ENCODE measurements at places on chromosomes 7 and 10. TPM values are rescaled to one million over a fixed set of nuclear protein-coding genes. Genes with fewer than 3 reads are reported as not detected.

TAS2R4 gene
- 2.3 TPM for total RNA-seq

FAM25A gene
- not detected for total RNA-seq

HECW1 gene
- total RNA-seq, result 1.2 TPM

CALHM1 gene
- total RNA-seq, result not detected

DTX2 gene
- 91.6 TPM for total RNA-seq

TRIM24 gene
- total RNA-seq, result 21.2 TPM

SPDYE2 gene
- not detected for total RNA-seq

IFIT5 gene
- total RNA-seq, result 19.1 TPM

GRCh38 chr7:1675036-1675671 is 5.1 kb downstream of the ELFN1 start:
- DNase-seq, result peak; percentile 16

DNA sequence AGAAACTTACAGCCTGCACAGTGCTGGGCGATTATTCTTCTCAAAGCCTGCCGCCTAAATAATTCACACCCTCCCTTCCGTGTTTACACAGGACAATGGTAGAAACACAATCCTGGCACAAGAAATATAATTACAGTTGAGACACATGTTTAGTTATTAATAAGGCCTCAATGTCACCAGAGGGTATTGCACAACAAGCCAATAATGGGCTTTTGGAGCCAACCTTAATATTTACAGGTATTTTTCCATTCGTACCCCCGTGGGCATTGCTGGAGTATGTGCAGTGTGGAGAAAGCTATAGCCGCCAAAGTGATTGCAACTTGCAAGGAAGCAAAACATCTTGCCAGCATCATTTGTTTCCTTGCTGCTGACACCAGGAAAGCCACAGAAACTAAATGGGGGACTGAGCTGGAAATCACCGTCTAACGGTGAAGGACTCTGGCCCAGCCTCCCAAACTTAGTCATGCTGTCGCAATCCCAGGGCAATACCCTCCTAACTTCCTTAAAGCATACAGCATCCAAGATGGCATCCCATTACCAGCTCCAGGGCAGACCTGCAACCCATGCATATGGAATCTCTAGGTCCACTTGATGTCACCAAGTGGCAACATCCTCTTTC is 8.6 kb downstream of the CALN1 start:
- DNase-seq, result no peak

DNA sequence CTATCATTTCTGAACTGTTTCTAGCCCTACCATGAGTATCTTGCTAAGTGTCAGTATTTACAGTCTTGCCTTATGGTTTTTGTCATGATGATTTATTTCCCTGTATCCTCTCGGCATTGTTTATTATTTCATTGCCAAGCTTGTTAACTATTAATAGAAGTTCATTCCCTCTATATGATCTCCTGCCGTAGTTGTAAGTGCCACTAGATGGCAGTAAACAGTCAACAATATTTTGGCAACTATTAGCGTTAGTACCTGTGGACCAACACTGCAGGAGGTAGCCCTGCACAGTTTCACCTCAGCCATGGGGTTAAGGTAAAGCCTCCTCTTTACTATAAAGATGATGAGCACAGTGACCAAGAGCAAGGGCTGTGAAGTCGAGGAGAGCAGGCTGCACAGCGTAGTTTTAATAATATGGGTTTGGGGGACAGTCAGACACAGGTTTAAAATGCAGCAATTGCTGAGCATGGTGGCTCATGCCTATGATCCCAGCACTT is 26.1 kb upstream of the CCNJ start:
- peak; percentile 80 for DNase-seq

- DNase-seq, result no peak
These were observed 58.5 kb upstream of the SORCS3 start for GRCh38 chr10:104582602-104582951.

GRCh38 chr10:125700355-125700911 is 17.5 kb upstream of the TEX36 start:
- DNase-seq, result no peak

- no peak for DNase-seq
These were observed 263.5 kb downstream of the ZEB1 start for GRCh38 chr10:31582365-31583052.

DNA sequence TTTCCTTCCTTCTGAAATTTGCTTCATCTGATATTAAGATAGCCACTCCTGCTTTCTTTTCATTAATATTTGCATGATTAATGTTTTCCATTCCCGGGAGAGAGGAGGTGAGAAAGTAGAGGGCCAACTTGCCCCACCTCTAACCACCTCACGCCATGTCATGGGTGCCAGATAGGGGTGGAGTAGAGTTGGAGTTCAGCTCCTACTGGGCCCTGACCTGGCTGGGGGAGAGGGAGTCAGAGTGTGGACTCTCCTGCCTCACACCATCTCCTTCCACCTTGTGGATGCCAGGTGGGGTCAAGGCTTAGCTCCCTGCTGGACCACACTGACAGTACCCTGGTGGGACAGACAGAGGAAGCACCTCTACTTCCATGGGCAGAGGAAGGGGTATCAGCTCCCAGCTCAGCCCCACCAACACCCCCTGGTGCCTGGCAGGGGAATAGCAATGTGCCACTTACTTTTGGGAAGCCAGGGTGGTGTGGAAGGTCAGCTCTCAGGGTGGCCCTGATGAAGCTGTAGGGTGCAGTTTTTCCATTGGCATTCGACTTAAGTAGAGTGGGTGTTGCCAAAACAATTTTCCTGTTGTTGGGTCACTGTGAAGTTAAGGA is 28.0 kb downstream of the CHST12 start:
- no peak for DNase-seq

All from mucosa of descending colon (tissue), 3 donors.